ENCODE measurements at places on chromosomes 16 and 17.

DNA sequence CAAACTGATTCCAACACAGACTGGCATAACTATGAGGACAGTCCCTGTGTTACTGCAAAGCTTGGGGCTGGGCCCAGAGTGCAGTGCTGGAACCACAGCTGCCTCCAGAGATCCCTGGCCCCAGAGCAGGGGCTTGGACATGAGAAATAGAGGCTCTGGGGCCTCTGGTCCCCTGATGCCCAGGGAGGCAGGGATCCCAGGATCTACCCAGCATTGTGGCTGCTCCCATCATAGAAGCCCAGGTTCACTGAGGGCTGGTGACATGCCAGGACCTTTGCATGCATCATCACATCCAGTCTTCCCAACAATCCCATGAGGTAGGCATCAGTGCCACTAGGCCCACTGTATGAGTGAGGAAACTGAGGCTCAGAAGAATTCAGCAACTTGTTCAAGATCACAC is 95.8 kb downstream of the TMEM132E start:
- DNase-seq = no peak

GRCh38 chr16:89555265-89555664 is 5.2 kb upstream of the RPL13 start:
- no peak for DNase-seq

DNA sequence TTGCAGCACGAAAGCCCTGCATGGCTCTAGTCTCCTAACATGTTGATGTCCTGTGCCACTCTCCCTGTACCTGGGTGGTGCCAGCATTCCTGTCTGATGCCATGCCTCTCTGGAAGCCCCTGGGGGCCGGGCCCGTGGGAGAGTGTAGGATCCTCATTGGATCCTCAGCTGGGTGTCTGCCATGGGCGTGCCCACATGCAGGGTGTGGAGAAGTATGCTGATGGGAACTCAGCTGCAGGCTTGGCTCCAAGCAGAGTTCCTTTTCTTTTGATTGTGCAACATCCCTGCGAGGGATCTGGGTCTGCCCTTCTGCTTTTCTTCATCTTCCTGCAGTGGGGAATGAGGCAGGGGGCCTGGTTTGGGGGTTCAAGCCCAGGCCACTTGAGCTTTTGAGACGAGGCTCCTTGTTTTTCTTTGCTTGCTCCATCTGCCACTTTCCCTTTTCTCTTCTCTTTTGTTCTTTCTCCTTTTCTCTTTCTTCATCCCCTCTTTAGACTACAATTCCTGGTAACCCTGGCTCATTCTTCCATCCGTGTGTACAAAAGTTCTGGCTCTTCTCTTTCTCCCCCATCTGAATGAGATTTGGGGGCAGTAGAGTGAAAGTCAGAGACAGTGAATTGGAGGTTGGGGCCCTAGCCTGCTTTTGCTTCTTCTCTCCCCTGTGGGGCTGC is 32.9 kb downstream of the KSR1 start:
- no peak for DNase-seq

DNA sequence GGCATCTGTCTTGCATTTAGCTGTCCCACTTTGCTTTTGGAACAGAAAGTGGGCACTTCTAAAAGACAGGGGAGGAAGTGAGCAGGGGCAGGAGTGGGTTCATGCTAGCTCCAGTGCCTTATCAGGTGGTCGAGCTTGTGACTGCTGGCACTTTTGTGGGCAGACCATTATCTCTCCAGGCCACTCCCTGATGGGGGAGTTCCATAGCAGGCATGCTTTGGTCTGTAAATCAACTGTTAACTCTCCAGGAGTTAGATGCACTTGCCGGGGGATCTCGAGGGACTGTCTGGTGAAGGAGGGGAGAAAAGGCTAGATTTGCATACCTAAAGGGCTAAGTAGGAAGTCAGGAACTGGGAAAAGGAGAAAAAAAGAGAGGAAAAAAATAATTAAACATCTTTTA is 9.3 kb upstream of the CARD14 start:
- DNase-seq = no peak

All from D721Med (cell line).